GM20000 (cell line): ENCODE measurements at places on chromosomes 4 and X.

GRCh38 chr4:7976634-7977033 lies 37.0 kb upstream of the AFAP1 start:
- no peak for DNase-seq

- DNase-seq, result no peak
These were observed 6.2 kb upstream of the DCTD start for GRCh38 chr4:182923366-182923765.

- DNase-seq, result no peak
These were observed 12.6 kb upstream of the MXD4 start for GRCh38 chr4:2274320-2275043.

- no peak for DNase-seq
These were observed 12.7 kb upstream of the CD38 start for GRCh38 chr4:15765391-15765790.

GRCh38 chr4:8844976-8845690 lies 26.5 kb downstream of the HMX1 start:
- DNase-seq, result no peak

GRCh38 chr4:1015179-1015578 lies 3.8 kb downstream of the FGFRL1 start:
- no peak for DNase-seq

DNA sequence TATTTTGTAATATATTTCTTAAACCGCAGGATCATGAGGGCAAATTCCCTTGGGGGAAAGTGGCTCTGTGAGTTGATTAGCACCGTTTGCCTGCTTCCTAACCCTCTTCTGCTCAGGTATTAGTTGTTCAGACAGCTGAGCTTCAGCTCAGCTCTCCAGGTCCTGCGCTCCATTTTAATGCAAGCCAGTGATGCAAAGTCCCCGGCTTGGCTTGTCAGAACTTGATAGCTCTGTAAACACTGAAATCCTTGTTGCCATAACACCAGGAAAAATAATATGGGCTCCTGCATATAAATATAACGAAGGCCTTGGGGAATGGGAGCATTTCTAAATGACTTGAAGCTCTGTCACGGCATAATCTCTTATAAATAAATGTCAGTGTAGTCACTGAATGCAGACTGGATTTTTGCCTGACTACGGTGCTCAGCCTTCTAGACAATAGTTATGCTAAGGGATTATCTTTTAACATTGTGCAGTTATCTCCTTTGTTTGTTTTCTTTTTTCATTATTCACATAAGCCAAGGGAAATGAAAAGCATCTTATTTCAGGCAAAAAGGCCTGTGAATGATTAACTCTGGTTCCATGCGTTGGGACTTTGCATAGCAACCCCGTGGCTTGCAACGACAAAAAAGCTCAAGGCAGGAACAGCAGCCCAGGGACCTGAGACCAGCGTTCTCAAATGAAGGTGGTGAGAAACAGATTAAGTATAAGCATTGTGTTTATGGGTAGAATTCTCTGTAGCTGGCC lies 253.2 kb downstream of the SPRY1 start:
- no peak for DNase-seq

DNA sequence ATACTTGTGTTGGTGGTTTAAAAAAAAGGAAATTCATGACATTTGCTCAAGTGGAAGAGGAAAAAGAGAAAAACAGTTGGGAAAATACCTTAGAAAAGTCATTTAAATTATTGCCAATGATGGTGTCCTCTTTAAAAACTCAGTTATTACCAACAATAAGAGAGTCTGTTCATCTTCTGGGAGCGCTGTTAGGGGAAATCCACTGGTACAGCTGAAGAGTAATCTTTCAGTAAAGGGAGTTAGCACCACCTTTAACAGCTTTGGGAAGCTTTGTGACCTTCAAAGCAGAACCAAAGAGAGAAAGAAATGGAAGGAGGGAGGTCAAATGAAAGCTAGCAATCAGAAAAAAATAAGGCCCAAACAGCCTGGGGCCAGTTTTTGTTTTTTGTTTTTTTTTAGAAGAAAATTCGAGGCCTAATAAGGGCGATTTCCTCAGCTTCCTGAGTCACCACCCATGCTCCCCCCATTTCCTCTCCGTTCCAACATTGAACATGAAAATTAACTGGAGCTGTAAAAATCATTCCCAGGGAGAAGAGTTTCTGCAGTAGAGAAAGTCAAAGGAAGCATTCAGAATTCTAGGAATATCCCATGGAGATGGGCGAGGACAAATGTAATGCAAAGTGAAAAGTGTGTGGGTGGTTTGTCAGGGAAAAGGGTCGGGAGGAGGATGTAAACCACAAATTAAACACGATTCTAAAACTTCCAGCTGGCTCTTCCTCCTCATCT lies 115.1 kb downstream of the SH3KBP1 start:
- no peak for DNase-seq

DNA sequence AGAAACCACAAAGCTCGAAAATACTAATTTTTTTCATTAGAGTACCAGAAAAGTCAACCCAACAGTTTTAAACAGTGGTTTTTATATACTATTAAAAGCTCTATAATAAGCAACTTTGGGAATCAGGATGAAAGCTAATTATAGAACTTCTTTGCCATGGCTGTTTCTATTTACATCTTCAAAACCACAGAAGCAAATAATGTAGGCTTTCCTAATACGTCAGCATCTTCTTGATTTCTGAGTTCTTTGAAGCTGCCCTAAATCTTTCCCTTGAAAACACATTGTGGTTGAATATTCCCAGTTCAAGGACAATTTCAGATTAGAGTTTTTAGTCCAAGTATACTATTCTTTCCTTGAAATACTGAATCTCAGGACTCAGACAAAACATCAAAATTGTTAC lies 460.2 kb upstream of the FAT1 start:
- no peak for DNase-seq

GRCh38 chrX:13797512-13797911 lies 19.4 kb downstream of the GPM6B start:
- no peak for DNase-seq

- DNase-seq, result no peak
These were observed 499.6 kb downstream of the PPARGC1A start for GRCh38 chr4:23390246-23390645.

- no peak for DNase-seq
These were observed 1237.1 kb downstream of the PCDH19 start for GRCh38 chrX:99172958-99173357.
